PC-3 (cell line): ENCODE measurements at places on chromosomes 12 and 14.

DNA sequence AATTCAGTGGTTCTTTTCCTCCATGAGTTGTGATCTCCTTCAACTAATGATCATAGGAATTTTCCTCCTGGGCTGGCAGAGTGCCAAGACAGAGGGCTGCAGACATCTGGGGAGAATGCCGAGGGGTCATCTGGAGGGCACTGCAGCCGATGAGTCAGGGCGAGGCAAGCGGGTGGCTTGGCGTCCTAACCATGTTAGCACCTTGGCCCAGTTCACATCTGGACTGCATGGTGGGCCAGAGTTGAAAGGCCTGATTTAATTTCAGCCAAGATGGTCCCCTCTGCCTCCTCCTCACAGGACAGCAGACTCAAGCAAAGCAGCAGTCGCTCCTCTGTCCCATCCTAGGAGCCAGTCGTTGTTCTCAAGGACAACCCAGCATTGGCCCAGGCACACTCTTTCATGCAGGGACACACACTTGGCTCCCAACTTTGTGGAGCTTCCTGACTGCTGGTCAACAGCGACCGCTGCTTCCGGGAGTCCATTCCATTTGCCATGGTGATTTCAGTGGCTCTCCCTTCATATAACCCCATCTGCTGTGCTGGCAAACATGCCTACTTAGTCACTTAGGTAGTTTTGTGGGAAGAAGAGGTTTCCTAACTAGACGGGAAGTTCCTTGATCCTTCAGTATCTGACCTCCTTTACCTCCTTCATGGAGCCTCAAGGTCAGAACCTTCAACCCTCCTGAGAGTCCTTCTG, 161.8 kb downstream of the TTC8 start:
- peak; percentile 74 for DNase-seq

DNA sequence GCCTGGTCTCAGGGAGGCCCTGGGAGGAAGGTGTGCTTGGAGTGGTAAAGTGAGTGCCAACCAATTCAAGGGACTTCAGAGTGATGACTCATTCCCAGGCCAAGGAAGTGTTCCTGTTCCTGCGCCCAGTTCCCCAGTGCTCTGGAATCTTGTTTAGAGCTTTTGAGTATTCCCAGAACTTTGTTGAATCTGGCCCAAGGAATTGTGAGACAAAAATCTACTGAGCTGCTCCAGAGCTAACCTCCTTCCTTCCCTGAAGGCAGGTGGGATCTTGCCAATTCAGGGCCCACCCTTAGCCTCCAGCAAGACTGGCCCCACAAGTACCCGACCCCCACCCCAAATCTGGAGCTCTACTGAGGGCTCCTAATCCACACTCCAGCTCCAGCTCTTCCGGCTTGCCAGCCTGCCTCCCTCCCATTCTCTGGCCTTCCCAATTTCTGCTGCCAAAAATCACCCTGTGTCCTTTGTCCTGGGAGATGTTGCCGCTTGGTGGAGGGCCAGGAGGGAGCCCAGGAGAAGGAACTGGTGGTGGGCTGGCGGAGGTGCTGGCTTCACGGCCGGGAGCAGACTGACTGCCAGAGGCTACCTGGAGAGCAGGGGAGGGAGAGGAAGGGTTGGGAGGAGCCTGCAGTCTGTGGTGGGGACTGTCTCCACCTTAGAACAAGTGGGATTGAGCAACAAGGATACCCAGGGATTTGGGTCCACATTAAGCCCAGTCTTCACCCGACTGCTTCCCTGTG, 2.0 kb upstream of the ATN1 start:
- DNase-seq: peak; percentile 81

GRCh38 chr12:131721548-131721947, 10.7 kb downstream of the SFSWAP start:
- no peak for DNase-seq

GRCh38 chr12:122072031-122072970, 6.3 kb upstream of the MLXIP start:
- peak; percentile 90 for DNase-seq

GRCh38 chr14:92902191-92902590, 20.8 kb upstream of the CHGA start:
- DNase-seq: no peak

GRCh38 chr12:99746538-99746937, 99.0 kb downstream of the GARIN6 start:
- DNase-seq: peak; percentile 34

DNA sequence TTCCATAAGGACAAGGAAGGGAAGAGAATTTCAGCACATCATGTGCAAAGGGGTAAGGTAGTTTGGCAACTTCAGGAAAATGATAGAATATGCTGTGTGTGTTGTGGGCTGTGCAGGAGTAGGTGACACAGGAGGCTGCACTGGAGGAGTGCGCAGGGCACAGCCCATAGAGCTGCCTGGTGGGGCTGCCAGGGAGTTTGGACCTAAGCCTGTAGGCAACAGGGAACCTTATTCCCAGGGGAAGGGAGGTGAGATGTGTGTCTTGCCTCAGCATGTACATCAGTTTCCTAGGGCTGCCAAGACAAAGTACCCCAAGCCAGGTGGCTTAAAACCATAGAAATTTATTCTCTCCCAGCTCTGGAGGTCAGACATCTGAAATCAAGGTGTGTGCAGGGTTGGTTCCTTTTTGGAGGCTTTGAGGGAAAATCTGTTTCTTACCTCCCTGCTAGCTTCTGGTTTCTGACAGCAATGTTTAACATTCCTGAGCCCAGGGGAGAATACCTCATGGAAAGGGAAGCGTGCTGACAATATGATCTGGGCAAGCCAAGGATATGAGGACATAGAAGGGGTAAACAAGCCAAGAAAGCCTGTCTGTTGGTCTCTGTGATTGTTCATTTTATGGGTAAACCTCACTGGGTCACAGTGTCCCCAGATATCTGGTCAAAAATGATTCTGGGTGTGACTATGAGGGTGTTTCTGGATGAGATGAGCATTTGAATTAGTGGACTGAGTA, 174.0 kb upstream of the NTF3 start:
- DNase-seq: no peak

- no peak for DNase-seq
Measured at GRCh38 chr12:124378926-124379325, 84.0 kb downstream of the RFLNA start.

DNA sequence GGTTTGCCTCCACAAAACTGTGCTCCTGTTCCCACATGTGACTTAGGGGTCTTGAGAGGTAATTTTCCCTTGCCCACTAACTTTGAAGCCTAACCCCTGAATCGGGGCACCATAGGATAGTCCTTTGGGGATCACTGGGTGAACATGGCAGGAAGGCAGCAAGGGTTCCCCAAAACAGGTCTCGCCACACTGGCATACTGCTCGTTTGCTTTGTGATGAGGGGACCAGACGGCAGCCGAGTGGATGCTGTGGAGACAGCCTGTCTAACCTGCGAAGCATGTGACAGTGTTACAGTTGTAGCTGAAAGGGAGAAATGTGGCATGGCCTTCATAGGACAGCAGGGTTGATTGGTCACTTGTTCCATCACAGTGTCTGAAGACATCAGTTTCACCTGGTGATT, 42.4 kb downstream of the UBE3B start:
- DNase-seq: no peak

DNA sequence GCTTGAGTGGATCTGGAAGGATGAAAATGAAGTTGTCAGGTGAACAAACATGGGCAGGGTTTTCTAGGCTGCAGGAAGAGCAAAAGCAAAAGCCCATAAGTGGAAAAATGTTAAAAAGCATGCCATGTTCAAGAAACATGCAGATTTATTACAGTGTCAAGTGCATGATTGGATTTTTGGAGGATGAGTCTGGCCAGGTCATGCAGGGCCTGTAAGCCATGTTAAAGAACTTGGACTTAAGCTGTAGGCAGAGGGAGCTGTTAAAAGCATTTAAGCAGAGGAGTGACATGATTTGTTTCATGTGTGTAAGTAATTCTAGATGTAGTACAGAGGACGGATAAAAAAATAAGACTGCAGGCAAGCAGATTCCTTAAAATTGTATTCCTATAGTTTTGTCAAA, 16.3 kb upstream of the SINHCAF start:
- no peak for DNase-seq

DNA sequence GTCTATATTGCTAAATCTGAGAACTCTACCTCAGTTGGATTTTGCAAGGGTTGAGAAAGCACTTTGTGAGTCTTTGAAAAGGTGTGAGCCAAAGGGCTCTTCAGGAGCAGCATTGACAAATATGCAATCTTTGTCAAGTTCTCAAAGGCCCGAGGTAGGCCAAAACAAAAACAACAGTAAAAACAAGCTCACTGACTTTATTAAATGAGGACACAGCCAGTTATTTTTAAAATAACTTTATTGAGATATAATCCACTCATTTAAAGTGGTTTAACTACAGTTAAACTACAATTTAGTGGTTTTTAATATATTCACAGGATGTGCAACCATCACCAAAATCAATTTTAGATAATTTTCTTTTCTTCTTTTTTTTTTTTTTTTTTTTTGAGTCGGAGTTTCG, 2.0 kb upstream of the CREBL2 start:
- DNase-seq: no peak

- DNase-seq: peak; percentile 78
Measured at GRCh38 chr14:105197211-105197641, 16.1 kb upstream of the NUDT14 start.

DNA sequence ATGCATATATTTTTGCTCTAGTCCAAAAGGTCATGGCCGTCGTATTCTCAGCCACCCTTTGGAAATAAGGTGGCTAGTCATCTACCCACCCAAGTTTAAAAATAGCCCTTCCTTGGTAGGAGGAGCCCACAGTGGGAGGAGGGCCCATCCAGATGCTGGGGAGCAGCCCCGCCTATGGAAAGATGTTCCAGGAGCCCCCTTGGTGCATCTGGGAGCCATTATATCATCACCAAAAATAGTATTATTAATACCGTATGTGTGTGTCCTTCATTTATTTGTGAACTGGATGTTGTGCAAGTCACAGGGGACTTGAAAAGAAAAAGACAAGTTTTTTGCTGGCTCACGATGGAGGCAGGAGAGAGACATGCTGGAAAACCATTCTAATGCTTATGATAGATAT, 34.0 kb downstream of the EMP1 start:
- no peak for DNase-seq

- DNase-seq: peak; percentile 56
Measured at GRCh38 chr14:68564826-68565759, 227.8 kb downstream of the ZFP36L1 start.

DNA sequence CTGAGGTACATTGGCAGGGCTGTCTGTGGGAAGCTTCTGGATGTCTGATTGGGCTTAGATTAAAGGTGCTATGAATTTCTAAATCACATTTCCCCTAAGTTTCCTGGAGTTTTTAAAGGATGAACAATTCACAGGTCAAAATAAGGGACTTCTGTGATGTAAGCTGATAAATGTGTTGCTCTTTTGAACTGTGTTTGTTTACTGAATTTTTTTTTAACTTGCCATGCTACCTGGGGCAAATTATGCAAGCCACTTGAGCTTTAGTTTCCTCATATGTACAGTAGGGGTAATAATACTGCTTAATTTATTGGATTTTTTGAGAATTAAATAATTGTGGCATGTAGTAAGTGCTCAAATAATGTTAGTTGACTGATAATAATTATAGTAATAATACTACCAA, 52.8 kb upstream of the CCDC91 start:
- no peak for DNase-seq

GRCh38 chr14:89185919-89186855, 230.8 kb downstream of the FOXN3 start:
- DNase-seq: peak; percentile 97

- DNase-seq: peak; percentile 13
Measured at GRCh38 chr12:120751389-120751788, 25.8 kb downstream of the ACADS start.

GRCh38 chr12:24950231-24950834, 1.4 kb upstream of the BCAT1 start:
- DNase-seq: no peak

- DNase-seq: no peak
Measured at GRCh38 chr12:131917139-131917710, 11.9 kb upstream of the PUS1 start.

- DNase-seq: peak; percentile 81
Measured at GRCh38 chr12:57151741-57152630, 4.6 kb upstream of the LRP1-AS start.

DNA sequence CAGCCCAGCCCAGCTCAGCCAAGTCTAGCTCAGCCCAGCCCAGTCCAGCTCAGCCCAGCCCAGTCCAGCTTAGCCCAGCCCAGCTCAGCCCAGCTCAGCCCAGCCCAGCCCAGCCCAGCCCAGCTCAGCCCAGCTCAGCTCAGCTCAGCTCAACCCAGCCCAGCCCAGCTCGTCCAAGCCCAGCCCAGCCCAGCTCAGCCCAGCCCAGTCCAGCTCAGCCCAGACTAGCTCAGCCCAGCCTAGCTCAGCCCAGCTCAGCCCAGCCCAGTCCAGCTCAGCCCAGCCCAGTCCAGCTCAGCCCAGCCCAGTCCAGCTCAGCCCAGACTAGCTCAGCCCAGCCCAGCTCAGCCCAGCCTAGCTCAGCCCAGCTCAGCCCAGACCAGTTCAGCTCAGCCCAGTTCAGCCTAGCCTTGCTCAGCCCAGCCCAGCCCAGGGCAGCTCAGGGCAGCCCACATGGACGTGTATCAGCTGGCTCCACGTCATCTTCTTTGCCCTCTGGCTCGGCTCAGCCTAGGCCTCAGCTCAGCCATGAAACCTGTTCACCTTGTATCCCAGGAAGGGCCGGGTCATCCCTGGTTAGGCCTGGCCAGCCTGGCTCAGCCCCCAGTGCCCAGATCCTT, 185.6 kb downstream of the TMEM121 start:
- DNase-seq: no peak

DNA sequence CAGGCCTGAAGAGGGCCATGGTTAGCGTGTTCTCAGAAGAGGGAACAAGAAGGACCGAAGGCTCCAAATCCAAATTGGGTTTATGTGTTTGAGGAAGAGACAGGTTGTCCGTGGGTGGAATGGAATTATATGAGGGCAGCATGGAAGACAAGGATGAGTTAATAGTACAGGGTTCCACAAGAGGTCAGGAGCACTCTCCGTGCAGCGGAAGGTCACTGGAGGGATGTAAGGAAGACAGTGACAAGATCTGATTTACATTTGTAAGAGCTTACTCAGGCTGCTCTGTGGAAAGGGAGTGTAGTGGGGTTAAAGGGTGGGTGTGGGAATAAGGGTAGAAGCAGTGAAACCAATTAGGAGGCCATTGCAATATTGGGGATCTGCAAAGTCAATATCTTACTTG, 97.0 kb downstream of the TPH2 start:
- no peak for DNase-seq

DNA sequence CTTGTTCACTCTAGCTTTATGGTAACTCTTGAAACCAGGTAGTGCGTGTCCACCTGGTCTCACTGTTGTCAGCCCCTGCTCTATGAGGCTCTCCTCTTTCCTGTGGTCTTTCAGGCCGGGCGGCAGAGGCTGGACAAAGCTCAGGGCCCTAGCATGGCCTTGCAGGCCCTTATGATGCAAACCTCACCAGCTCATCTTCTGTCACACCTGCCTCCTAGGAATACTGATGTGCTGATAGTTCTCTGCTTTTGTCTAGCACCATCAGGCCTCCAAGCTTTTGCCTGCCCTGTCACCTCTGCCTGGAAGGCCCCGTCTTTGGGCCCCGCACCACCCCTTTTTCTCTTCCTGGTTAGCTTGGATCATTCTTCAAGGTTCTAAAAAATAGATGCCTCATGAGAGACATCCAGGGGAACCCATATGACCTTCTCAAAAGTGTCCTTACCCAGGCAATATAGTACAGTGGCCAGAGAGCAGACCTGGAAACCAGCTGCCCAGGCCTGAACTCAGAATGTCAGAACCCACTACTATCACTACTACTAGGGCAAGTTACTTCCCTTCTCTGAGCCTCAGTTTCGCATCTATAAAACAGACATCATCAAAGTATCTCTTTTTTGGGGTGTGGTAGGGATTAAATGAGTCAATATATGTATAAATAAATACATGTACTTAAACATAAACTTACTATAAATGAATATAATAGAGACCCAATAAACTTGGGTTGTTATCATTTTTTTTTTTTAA, 91.7 kb downstream of the ZFP36L1 start:
- DNase-seq: no peak
